Activated CD4-positive, alpha-beta T cell treated with anti-CD3 and anti-CD28 coated beads, Interleukin-2, amount 10 ng/mL, durations not matched to agents 24 days and 14 days (primary cell): ENCODE measurements at places on chromosomes 4 and X.

DNA sequence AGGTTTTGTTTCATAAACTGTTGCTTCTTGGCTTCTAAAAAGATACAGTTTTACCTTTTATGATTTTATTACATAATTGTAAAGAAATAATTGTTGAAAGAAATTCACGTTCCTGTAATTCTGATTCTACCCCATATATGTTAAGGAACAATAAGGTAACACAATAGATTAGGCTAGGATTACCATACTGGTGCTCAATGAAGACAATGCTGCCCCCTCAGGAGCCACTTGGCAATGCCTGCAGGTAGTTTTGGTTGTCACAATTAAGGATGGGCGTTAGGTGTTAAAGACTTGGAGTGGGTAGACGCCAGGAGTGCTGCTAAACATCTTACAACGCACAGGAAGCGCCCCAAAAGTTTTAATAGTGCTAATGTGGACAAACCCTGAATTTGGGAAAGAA is 133.2 kb downstream of the NLGN4X start:
- H3K36me3 ChIP-seq, result no peaks in the 10 kb centered on the region
- no peaks in the 10 kb centered on the region for H3K4me1 ChIP-seq
- H3K4me3 ChIP-seq, result no peak overlapping the region
- H3K27me3 ChIP-seq, result no peaks in the 10 kb centered on the region
- DNase-seq, result no peak

DNA sequence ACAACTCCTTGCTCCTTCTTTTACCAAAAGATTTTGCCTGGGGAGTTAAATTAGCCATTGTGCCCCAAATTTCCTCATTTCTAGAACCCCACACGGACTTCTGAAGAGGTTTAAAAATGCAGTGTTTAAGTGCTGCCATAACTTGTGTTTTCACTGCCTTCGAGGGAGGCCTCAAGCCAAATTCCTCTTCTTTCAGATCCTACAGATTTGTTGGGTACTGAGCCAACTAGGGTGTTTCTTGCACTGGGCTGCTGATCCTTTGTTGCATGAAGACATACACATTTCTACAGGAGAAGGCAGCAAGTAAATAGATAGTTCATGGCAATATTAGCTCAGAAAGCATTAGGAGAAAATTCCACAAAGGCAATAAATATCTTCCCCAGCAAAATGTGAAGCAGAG is 43.8 kb downstream of the GLRA2 start:
- H3K27ac ChIP-seq, result no peak overlapping the region
- no peak overlapping the region for H3K4me3 ChIP-seq
- no peaks in the 10 kb centered on the region for H3K36me3 ChIP-seq
- no peak for DNase-seq

- H3K27me3 ChIP-seq, result no peaks in the 10 kb centered on the region
- H3K36me3 ChIP-seq, result no peaks in the 10 kb centered on the region
- DNase-seq, result no peak
- no peaks in the 10 kb centered on the region for H3K4me1 ChIP-seq
- H3K4me3 ChIP-seq, result no peak overlapping the region
These were observed 383.3 kb downstream of the SMARCA1 start for GRCh38 chrX:129139837-129140598.

DNA sequence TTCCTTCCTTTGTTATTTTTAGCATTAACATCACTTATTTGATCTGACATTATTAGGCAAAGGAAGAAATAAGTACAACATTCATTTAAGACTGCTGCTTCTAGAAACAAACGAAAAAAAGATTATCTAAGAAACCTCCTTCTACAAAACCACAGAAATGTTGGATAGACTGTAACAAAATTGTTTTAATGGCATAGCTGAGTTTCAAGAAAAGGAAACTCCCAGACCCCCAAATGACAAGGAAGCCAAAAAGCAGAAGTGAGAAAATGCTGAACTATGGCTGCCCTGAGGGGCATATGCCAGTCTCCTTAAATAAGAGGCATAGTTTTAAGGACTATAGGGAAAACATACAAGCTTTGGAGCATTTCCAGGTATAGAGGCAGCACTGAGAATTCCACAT is 1431.6 kb upstream of the TENM3 start:
- H3K36me3 ChIP-seq, result no peaks in the 10 kb centered on the region
- no peaks in the 10 kb centered on the region for H3K4me1 ChIP-seq
- H3K27ac ChIP-seq, result no peak overlapping the region
- no peaks in the 10 kb centered on the region for H3K27me3 ChIP-seq
- no peak overlapping the region for H3K4me3 ChIP-seq

DNA sequence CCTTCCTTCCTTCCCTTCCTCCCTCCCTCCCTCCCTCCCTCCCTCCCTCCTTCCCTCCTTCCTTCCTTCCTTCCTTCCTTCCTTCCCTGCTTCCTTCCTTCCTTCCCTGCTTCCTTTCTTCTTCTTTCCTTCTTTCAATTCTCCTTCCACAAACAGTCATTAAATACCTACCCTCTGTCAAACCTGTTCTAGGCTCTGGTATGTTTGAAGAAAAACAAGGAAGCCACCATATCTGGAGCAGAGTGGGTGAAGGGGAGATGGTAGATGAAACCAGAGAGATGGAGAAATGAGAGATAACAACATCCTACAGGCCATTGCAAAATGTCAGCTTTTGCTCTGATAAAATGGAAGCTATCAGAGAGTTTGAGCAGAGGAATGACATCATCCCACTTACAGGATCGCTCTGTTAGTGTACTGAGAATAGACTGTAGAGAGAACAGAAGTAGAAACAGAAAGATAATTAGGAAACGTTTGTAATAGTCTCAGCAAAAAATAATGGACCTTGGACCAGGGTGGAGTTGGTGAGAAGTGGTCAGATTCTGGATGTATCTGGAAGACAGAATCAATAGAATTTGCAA is 334.0 kb downstream of the STIM2 start:
- no peak overlapping the region for H3K27ac ChIP-seq
- no peak overlapping the region for H3K4me3 ChIP-seq
- no peak for DNase-seq

DNA sequence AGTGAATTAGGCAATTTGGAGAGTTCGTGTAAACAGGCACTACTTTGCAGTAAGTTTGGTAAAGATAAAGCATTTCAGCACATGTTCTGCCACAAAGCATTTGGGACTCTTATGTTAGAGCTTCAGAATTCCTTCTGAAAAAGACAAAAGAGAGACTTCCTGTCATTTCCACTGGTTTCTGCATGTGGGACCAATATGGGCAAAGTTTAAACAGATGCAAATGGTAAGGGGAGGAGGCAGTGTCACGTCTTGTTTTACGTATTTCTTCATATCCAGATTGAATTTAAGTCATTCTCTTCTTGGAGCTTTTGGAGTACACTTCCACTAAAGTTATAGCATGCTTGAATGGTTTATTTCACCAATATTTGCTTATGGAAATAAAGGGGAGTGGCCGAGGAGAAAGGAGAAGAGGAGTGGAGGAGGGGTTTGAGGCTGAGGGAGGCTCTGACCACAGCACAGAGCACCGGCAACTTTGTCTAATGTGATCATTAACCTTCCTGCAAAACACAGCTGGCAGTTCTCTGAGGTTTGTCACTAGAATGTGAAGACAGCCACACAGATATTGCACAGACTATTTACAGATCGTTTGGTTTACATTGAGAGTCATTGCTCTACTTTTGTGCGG is at the start of gene APELA:
TSS of gene APELA (plus strand) at position 479 of the 625 bp plus-strand sequence. CDS start 154 bp downstream, outside the sequence.
- no peaks in the 10 kb centered on the region for H3K36me3 ChIP-seq
- no peak within 1 kb of the TSS for H3K4me3 ChIP-seq
- DNase-seq, result no peak
- H3K27me3 ChIP-seq, result peaks cover 9% of the 10 kb centered on the region

DNA sequence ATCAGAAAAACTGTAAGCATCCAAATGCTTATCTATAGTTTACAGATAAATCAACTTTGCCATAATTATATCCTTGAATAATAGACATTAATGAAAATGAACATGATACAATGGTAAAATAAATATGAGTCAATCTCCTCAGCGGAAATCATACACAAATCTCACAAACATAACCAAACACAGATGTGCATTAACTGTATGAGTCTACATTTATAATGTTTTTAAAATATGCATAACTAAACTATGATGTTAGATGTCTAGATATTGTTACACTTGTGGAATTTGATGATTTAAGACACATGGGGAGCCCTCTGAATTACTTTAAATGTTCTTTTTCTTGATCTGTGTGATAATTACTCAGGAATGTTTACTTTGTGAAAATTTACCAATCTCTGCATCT is 951.2 kb downstream of the TECRL start:
- no peak for DNase-seq
- H3K27me3 ChIP-seq, result no peaks in the 10 kb centered on the region
- no peak overlapping the region for H3K27ac ChIP-seq
- H3K4me1 ChIP-seq, result no peaks in the 10 kb centered on the region

- H3K4me1 ChIP-seq, result peaks cover 4% of the 10 kb centered on the region
- H3K27ac ChIP-seq, result no peak overlapping the region
- no peaks in the 10 kb centered on the region for H3K36me3 ChIP-seq
- DNase-seq, result no peak
- no peak overlapping the region for H3K4me3 ChIP-seq
These were observed 1.4 kb upstream of the SLC34A2 start for GRCh38 chr4:25654031-25654970.

DNA sequence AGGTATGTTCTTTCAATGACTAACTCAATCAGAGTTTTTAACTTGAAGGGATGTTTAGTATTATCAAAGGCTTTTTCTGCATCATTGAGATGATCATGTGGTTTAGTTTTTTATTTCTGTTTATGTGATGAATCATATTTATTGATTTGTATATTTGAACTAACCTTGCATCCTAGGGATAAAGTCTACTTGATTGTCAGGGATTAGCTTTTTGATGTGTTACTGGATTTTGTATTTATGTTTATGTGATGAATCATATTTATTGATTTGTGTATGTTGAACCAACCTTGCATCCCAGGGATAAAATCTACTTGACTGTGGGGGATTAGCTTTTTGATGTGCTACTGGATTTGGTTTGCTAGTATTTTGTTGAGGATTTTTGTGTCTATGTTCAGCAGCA is 615.4 kb upstream of the GRID2 start:
- H3K27me3 ChIP-seq, result no peaks in the 10 kb centered on the region
- H3K27ac ChIP-seq, result no peak overlapping the region
- no peaks in the 10 kb centered on the region for H3K4me1 ChIP-seq

GRCh38 chr4:64200001-64200555 is 209.2 kb downstream of the TECRL start:
- no peak for DNase-seq
- no peak overlapping the region for H3K4me3 ChIP-seq
- no peaks in the 10 kb centered on the region for H3K27me3 ChIP-seq
- no peaks in the 10 kb centered on the region for H3K36me3 ChIP-seq

DNA sequence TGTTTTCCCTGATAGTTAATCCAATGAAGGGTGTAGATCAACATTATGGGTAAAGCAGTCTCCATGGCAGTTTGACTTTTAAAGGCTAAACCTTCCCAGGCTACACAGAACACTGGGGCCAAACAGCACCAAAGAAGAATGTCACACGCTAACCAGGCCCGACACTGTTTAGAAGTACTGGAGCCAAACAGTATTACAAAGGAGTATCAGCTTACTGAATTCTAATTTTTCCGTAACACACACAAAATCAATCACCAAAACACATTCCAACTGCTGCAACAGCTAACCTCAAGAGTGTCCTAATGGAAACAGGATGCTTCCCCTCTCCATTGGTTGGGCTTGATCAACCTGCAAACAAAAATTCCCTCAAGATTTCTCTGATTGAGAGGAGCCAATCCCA is 783.5 kb downstream of the PCDH18 start:
- no peak overlapping the region for H3K4me3 ChIP-seq
- H3K36me3 ChIP-seq, result no peaks in the 10 kb centered on the region
- DNase-seq, result no peak
- H3K27ac ChIP-seq, result no peak overlapping the region
- no peaks in the 10 kb centered on the region for H3K4me1 ChIP-seq
- H3K27me3 ChIP-seq, result no peaks in the 10 kb centered on the region

DNA sequence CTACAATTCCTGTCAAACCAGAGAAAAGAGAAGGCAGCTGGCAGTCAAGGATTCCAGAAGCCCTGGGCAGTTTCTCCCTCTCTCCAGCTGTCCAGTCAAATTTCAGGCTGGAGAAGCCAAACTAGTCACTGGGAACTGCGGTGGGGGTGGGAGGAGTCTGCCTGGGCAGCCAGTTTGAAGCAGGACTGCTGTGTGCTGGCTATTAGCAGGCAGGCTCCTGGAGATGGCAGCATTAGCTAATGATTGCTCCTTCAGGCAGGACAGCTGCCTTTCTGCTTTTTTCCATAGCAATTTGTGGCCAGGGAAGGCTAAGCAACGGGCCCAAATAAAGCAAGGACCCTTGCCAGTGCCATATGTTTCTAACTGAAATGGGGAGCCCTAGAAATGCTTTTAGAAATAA is 44.7 kb upstream of the FGF13 start:
- no peak for DNase-seq
- no peaks in the 10 kb centered on the region for H3K4me1 ChIP-seq
- H3K4me3 ChIP-seq, result no peak overlapping the region
- H3K27ac ChIP-seq, result no peak overlapping the region

DNA sequence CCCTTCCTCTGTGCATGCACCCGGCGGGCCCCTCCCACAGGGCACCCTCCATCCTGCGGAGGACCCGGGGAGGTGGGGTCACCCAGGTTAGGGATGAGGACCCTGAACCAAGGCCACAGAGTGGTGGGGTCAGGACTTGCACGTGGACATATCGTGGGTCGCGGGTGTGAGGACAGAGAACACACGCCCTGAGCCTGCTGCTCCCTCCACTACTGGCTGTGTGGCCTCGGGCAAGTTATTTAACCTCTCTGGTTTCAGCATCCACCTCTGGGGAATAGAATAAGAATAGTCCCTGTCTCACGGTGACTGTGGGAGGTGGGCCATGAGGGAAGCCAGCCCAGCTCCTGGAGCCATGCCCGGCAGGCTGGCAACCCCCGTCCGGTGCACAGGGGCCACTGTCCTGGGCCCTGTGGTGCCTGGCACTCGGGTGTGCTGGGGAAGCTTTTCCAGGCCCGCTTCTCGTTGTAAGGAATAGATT is 5.1 kb downstream of the PSAPL1 start:
- no peaks in the 10 kb centered on the region for H3K4me1 ChIP-seq
- no peaks in the 10 kb centered on the region for H3K36me3 ChIP-seq
- DNase-seq, result no peak

DNA sequence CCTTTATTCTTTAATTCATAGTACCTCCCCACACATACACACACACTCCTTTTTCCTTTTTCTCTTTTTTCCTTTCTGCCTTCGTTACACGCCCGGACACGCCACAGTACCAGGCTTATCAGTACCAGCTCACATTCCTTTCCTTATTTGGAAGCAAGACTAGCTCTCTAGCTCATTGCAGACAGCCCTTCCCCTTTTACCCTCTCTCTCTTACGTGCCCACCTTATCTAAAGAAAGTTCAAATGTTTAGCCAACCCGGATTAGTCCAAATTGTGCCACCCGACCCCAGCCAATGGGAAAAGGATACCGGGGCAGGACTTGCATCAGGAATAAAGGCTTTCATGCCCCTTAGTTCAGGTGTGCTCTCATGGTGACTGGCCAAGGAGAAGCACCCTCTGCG is 194.7 kb upstream of the VCX3A start:
- H3K27ac ChIP-seq, result no peak overlapping the region
- no peak for DNase-seq
- H3K4me1 ChIP-seq, result peaks cover 2% of the 10 kb centered on the region
- no peak overlapping the region for H3K4me3 ChIP-seq
- no peaks in the 10 kb centered on the region for H3K36me3 ChIP-seq
